ENCODE measurements at places on chromosomes 2 and 18.

- no peak for DNase-seq
Observed at GRCh38 chr2:171652416-171652785, 34.9 kb upstream of the DYNC1I2 start.

GRCh38 chr18:57624988-57625387 is 3.4 kb upstream of the NARS1 start:
- DNase-seq, result no peak

DNA sequence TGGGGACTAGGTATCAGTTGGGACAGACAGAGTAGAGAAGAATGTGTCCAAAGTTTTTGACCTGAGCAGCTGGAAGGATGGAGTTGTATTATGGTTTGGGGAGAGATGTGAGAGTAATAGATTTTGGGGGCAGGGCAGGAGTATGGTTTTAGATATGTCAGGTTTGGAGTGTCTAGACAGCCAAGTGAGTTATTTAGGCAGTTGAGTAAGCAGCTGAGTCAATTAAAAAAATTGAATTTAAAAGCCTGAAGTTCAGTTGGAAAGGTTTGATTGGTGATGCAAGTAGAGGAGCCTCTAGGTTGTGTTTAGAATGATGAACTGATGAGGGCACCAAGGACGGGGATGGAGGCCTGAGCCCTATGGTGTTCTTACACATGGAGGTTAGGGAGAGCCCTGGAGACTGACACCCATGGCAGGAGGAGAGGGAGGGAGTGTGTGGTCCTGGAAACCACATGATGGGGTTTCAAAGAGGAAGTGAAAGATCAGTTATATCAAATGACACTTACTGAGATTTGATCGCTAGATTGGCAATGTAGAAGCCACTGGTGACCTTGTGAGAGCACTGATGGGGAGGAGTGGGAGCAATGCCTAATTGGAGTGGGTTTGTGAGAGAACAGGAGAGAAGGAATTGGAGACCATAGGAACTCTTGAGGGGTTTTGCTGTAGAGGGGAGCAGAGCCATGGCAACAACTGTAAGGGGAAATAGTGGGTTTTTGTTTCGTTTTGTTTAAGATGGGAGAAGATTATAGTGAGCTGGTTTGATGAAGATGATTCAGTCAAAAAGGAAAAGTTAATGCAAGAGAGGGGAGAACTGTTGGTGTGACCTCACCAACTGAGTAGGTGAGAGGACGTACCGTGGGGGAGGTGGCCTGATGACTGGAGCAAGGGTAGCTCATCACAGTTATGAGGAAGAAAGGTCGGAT is 10.3 kb downstream of the ITGA6 start:
- DNase-seq, result no peak

- DNase-seq, result no peak
Observed at GRCh38 chr2:162506706-162507105, 162.8 kb downstream of the GCA start.

GRCh38 chr2:101119431-101119830 is 31.8 kb downstream of the TBC1D8 start:
- DNase-seq, result no peak

DNA sequence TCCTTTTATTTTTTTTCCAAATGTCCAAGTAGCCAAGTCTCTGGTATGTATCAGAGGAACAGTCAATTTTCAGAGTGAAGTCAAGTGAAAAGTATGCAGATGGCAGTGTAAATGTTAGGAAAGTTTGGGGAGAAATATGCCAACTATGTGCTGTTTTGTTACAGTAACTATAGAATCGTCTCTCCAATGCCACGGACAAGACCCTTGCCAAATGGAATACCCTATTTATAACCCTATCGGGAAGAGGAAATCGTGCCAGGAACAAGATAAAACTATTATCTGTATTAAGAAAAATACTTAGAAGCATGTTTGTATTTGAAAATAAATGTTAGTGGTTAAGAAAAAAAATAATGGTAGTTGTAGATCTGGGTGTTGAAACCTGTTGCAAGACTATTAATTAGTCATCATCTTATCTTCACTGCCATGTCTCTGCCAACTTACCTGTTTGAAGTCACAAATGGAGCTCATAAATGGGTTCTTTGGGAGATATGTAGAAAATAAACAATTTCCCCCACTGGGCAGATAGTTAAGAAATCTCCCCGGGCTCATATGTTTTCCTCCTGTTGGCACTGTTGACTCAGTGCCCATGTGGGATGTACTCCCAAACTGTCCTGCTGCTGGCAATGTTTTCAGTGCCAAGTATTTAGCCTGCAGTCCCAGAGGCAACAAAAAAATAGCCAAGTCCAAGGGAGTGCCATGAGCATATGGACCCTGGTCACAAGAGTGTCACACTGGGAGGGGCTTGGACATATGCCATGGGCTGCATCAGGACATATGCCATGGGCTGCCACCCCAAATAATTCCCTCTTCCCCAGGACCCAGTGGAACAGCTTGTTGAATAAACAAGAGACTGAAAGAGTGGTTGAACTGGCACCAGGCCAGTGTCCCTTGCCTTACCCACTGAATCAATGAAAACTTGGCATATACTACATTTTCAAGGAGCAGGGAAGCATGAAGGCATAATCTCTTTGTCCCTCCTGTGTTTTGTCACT is 366.9 kb downstream of the OSR1 start:
- DNase-seq, result no peak

GRCh38 chr2:119005555-119005954 is 63.6 kb downstream of the MARCO start:
- no peak for DNase-seq

DNA sequence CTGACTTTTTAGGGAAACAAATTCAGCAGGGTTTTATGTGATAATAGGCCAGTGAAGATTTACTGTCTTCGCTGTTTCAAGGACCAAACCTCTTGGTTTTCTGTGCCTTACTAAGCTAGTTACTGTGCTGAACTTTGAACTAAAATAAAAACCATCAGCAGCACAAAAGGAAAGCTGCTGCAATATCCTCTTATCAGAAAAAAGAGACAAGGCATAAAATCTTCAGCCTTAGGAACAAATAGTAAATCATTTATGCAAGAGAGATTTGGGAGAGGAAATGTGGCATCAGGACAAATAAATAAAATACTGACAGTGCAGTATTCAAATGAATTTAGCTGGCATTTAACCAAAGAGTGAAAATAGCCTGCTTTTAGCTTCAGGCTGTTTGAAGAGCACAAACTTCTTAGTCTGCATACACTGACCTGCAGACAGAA is 64.1 kb upstream of the EHBP1 start:
- DNase-seq, result no peak

GRCh38 chr2:27092696-27093429 is 6.3 kb downstream of the KHK start:
- no peak for DNase-seq

- no peak for DNase-seq
Observed at GRCh38 chr2:241768251-241768711, 8.3 kb upstream of the GAL3ST2 start.

GRCh38 chr2:127704641-127705390 is 3.5 kb downstream of the SFT2D3 start:
- DNase-seq, result no peak

DNA sequence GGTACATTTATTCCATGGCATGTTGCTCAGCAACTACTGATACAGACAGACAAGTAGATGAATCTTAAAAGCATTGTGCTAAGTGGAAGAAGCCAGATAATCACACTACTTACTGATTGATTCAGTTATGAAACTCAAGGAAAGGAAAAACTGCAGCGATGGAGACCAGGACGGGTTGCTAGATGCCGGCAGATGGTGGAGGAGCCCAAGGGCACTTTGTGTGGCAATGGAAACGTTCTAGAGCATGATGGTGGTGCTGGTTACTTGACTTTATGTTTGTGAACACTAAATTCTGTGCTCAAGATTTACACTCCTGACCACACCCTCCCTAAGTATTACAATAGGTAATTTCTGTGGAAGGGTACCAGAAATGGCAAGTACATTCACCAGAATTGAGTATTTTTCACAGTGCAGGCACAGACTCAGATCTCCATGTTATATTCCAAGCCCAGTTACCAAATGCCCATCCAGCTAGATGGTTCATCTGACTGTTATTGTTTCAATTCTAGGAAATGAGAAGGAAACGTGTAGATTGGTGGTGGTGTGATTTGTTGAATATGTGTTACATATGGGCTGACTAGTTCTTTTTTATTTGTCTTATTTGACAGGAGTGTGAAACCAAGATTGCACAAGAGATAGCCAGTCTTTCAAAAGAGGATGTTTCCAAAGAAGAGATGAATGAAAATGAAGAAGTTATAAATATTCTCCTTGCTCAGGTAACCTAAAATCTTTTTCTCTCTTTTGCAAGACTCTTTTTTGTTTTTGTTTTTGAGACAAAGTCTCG is 55.1 kb downstream of the RALBP1 start:
- no peak for DNase-seq
